ENCODE measurements at places on chromosomes 1 and 21.

- no peak overlapping the region for H3K4me3 ChIP-seq
- no peaks in the 10 kb centered on the region for H3K27me3 ChIP-seq
- peaks cover 4% of the 10 kb centered on the region for H3K4me1 ChIP-seq
- no peak overlapping the region for H3K27ac ChIP-seq
- H3K36me3 ChIP-seq = peaks cover 16% of the 10 kb centered on the region
Measured at GRCh38 chr1:243523766-243524165, 267.9 kb downstream of the SDCCAG8 start.

DNA sequence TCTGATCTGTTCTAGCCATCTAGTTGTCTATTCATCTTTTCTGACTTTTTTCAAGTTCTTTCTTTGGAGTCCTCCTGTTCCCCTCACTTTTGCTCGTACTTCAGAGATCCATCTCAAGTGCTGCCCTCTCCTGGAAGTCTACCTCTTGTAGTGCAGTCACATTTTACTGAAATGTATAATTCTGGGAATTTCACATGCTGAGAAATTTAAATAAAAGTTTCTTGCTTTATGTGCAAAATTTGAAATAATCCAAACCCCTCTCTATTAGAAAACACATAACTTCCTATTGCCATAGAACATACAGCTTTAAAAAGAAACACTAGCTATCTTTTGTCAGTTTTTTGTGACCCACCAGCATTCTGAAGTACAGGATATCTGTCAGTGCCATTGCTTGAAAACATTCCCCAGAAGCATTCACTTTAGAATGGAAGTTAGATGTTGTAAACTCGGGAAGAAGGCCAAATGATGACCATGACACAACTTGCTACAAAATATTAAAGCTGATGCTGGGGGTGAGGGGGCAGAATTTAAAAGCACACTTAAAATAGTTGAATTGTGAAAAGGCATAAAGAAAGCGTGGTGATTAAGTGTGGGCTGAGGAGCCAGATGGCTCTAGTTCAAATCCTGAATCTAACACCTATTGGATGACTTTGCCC, 22.0 kb downstream of the RLF start:
- no peaks in the 10 kb centered on the region for H3K27me3 ChIP-seq
- peaks cover 58% of the 10 kb centered on the region for H3K4me1 ChIP-seq
- H3K36me3 ChIP-seq = peaks cover 15% of the 10 kb centered on the region
- no peak overlapping the region for H3K4me3 ChIP-seq

- H3K27ac ChIP-seq = peak overlapping the region; percentile 77
- peak overlapping the region; percentile 12 for H3K4me3 ChIP-seq
- peaks cover 2% of the 10 kb centered on the region for H3K36me3 ChIP-seq
- no peaks in the 10 kb centered on the region for H3K27me3 ChIP-seq
Measured at GRCh38 chr1:172708452-172708851, 49.5 kb downstream of the FASLG start.

DNA sequence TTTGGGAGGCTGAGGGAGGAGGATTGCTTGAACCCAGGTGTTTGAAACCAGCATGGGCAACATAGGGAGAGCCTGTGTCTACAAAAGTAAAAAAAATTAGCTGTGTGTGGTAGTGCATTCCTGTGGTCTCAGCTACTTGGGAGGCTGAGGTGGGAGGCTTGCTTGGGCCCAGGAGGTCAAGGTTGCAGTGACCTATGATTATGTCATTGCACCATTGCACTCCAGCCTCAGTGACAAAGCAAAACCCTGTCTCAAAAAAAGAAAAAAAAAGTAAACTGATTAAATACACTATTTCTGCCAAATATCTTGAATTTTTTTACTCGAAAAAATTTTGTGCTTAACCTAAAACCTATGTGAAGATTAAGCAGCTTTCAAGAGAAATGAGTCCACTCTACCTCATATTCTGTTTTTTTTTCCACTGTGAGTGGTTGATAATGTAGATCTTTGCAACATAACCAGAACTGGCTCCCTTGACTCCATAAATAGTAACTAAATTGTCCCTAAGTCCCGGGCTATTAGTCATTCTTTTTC, 19.4 kb upstream of the ZNF281 start:
- no peaks in the 10 kb centered on the region for H3K36me3 ChIP-seq
- no peak for DNase-seq
- no peak overlapping the region for H3K27ac ChIP-seq
- H3K27me3 ChIP-seq = no peaks in the 10 kb centered on the region

GRCh38 chr1:165520646-165521045, 23.2 kb upstream of the LRRC52 start:
- H3K27me3 ChIP-seq = peaks cover 35% of the 10 kb centered on the region
- H3K4me1 ChIP-seq = no peaks in the 10 kb centered on the region

DNA sequence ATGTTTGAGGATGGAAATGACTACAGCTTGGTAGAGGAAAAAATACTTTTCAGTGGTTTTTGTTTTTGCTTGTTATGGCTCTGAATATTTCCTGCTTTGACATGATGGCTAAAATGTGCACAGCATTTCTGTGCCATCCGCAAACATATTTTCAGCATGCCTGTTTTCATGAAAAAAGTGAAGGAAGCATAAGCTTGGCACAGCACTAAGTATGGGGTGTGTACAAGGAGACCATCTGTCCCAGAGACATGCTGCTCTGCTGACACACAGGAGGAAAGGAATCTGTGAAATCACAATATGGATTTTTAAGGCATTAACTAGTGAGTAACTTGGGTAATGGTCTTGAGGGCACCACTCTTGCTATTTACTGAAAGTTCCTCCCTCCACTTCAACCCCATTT, 595.5 kb downstream of the RWDD3 start:
- H3K27me3 ChIP-seq = no peaks in the 10 kb centered on the region
- H3K36me3 ChIP-seq = no peaks in the 10 kb centered on the region
- H3K27ac ChIP-seq = no peak overlapping the region
- H3K4me1 ChIP-seq = no peaks in the 10 kb centered on the region
- no peak overlapping the region for H3K4me3 ChIP-seq
- DNase-seq = no peak

- H3K27me3 ChIP-seq = no peaks in the 10 kb centered on the region
- H3K27ac ChIP-seq = no peak overlapping the region
- no peak overlapping the region for H3K4me3 ChIP-seq
- H3K36me3 ChIP-seq = peaks cover 3% of the 10 kb centered on the region
Measured at GRCh38 chr1:94907136-94907535, 19.8 kb downstream of the CNN3 start.
